Thoracic aorta (tissue), 2 donors: ENCODE measurements at places on chromosomes 5 and 9.

DNA sequence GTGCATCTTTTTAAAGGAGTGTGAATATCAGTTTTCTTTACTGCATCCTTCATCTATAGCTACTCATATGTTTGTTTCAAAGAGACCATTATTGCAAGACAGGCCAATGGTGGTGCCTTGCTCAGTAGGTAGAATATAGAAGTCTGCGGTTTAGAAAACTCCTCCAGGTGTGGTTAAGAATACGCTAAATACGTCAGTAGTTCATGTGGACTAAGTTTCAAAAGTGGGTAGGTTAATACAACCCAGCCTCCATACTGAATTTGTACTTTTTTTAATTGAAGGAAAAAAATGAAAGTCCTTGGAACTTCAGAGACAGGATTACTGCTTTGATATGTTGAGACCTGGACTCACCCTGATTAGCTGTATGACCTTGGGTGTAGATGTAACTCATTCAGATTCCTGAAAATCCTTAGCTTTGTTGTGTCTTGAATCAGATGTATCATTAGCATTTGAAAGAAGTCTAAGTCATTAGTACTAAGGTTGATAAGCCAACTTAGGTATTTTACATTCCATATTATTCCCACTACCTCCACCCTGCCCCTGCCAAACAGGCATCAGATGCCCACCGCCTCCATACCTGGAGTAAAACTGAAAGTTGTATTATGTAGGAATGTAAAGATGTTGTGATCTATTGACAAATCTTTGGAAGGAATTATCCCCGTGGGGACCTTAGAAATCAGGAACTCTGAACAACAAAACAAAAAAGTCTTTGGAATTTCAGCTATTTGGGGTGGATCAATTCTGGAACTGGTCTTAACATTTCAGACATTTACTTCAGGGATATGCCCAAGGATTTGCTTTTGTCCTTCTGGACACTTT lies 6.1 kb downstream of the BASP1 start:
- no peak for DNase-seq

GRCh38 chr5:89260254-89260653 lies 377.3 kb upstream of the MEF2C start:
- no peak for DNase-seq

DNA sequence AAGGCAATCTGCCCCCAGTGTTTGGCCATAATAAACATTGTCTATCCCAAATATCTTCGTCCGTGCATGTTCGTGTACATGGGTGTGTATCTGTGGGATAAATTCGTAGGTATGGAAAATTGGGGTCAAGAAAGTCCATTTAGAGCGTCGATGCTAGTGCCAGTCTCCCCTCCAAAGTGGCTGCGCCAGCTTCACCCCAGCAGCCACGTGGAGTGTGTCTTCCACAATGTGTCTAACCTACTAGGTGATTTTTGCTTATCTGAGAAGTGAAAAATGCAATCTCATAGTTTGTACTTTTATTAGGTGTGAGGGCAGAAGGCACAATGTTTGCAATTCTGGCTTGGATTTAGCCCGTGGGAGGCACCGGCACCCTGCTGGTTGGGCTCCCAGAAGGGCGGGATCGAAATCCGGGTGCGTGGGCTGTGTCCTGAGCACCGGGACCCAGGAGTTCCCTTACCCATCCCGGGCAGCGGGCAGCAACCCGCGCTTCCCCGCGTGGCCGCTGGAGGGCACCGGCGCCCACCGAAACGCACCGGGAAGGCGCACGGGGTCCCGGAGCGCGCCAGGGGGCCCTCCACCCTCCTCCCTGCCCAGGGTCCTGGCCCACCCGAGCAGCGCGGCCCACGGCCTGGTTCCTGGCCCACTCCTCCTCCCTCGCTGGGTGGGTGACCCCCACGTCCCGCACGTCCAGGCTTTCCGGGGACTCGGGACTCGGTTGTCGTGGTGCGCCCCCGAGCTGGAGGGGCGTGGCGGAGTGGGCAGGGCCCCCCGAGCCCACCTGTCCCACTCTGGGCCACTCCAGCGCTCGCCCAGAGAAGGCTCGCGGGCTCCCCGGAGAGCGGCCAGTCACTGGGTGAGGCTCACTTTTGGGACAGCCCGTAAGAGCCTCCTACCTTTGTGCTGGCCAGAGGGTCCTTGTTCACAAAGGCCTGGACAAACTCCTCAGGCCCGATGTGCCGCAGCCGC lies 55.4 kb upstream of the RNF130 start:
- DNase-seq = no peak

DNA sequence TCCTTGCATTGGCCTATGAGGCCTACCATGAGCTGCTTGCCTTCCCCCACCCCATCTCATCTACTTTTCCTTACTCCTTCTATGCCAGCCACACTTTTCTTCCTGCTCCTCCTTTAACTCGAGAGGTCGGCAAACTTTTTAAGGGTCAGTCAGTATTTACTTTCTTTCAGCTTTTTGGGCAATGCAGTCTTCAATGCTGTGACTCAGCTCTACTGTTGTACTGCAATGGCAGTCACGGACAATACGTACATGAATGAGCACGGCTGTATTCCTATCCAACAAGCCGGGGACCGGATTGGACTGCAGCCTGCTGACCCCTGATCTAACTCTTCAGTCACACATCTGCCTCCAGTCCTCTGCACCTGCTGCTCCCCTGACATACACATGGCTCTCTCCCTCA lies 602 bp upstream of the ACTL7A start:
- no peak for DNase-seq

GRCh38 chr5:110956913-110957813 lies 114.3 kb upstream of the TSLP start:
- DNase-seq = no peak

GRCh38 chr5:34718516-34718915 lies 62.4 kb downstream of the RAI14 start:
- DNase-seq = no peak

DNA sequence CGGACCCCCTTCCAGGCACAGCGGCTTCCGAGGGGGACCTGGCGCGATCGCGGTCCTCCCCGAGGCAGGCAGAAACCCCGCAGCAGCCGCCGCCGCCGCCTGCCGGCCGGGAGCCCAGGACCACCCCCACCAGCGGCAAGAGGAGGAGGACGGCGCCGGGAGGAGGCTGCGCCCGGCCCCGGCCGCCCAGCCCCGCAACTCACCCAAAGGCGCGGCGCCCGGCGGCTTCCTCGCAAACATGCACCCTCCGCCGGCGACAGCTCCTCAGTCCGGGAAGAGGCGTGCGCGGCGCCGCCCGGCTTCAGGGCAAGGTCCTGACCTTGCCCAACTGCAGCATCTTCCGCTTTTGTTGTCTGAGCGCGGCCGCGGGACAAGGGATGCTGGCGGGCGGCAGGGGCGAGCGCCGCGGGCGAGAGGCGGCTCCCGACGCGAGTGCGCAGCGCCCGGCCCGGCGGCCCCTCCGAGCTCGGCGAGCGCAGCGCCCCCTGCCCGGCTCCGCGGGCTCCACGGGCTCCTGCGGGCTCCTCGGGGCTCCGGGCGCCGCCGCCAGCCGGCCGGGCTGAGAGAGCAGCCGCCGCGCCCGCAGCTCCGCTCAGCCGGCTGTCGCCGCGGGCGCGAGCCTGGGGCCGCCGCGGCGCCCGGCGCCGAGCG lies 507 bp downstream of the CTNND2 start:
- DNase-seq = no peak

DNA sequence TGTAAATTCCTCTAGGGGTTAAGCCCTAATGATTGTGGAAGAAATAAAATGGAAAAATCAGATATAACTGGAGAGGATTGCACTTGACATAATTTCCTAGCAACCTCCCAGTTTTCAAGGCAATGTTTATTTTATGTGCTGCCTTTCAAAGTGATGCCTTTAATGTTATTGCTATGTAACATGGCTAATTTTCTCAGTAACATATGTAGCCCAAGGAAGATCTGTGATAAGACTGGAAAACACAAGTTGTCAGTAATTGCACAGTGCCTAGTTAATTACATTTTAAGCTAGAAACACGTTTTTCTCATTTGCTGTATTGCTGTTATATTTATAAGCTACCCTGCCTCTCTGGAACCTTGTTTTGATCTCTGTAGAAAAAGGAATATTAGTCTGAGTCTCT lies 49.2 kb upstream of the KCNN2 start:
- DNase-seq = no peak

- no peak for DNase-seq
Observed at GRCh38 chr9:71607461-71607881, 160.8 kb downstream of the CEMIP2 start.

- DNase-seq = no peak
Observed at GRCh38 chr9:125548141-125548540, 158.9 kb downstream of the MAPKAP1 start.

DNA sequence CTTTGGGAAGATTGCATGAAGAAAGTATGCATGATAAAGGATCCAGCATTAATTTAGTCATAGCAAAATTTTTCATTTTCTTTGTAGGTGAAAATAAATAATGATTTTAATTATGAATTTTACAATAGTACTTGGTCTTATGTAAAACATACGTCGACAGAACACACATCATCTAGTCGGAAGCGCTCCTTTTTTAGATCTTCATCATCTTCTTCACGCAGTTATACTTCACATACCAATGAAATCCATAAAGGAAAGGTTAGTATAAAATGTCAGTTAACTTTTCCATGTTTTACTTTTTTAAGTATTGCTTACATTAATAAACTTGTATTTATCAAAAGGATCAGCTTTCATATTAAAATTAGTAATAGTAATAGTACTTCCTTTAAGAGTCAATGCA lies 35.8 kb downstream of the C7 start:
- no peak for DNase-seq

DNA sequence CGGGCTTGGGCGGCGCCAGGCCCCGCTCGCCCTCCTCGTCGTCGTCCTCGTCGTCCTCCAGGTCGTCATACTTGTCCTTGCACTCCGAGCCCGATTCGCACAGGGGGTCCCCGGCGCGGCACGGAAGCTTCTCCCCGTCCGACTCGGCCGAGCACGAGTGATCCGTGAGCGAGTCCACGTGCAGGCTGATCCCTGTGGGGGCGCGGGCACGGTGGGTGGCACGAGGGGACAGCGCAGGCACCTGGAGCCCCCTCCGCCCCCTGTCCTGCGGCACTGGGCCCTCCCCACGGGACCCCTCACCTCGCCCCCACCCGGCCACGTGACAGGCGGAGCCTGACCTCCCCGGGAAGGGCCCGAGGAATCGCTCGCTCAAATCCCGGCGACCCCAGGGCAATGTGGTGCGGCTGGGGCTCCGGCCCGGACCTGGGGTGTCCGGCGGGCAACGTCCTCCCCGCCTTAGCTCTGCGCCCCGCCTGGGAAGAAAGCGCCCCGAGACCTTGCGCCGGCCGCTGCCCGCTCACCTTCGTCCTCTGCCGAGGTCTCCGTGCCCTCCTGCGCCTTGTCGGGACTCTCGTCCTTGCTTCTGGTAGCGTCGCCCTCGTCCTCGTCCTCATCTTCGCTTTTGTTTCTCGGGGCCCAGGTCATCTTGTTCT lies 2.5 kb downstream of the IRX2 start:
- no peak for DNase-seq

DNA sequence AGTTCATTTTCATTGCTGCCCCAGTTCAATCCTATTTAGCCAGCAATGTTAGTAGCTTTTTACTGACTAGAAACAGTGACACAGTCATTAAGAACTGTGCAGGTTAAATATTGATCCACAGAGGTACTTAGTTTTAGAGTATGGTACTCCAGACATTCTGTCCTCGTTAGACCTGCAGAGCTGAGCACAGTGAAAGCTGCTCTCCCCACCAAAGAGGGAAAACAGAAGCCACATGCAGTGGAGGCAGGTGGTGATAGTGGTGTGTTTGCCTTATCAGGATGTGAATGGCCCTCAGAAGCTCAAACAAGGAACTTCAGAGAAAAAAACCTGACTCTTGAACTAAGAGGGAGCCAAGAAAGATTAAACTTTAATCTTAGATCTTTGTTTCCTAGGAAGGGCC lies 75.5 kb downstream of the UNC13B start:
- no peak for DNase-seq

GRCh38 chr9:16289639-16290038 lies 580.8 kb downstream of the BNC2 start:
- DNase-seq = no peak

GRCh38 chr9:116987721-116988485 lies 300.8 kb downstream of the TRIM32 start:
- DNase-seq = no peak

DNA sequence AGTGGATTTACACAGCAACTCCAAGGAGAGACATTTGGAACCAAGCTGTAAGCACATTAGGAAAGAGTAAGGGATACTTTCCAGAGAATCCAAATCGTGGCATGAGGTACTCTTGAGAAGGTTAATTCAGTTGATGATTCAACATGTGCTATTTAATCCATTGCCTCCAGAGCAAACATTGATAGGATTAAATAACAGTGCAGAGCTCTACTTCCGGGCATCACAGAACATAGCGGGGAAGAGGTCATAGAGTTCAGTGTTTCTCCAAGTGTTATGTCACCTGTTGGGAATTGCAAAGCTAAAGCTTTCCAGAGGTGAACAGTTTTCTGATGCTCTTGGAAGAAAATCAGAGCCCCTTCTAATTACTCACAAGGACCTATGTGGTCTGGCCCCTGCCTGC lies 127.5 kb downstream of the PPP2R2B start:
- no peak for DNase-seq

DNA sequence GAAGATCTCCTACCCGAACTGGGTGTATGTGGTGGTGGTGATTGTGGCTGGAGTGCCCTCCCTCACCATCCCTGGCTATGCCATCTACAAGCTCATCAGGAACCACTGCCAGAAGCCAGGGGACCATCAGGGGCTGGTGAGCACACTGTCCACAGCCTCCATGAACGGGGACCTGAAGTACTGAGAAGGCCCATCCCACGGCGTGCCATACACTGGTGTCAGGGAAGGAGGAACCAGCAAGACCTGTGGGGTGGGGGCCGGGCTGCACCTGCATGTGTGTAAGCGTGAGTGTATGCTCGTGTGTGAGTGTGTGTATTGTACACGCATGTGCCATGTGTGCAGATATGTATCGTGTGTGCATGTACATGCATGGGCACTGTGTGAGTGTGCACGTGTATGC lies 3.5 kb upstream of the SLC6A18 start:
- no peak for DNase-seq

DNA sequence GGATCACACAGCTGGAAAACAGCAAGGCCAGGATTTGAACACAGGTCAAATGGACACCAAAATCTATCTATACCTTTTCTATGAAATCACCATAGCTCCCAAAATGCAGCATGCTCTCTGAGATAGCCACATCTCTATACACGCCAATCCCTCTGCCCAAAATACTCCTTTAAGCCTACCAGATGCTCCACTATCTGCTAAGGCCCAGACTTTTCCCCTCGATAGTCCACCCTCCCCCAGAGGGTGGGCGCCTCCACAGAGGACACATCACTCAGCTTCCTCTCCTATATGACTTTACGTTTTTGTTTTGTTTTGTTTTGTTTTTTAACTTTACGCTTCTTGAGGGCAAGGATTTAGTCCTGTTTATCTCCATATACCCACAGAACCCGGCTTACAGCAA lies 46.8 kb downstream of the MTMR12 start:
- no peak for DNase-seq

GRCh38 chr5:129547137-129547536 lies 87.0 kb downstream of the ADAMTS19 start:
- no peak for DNase-seq
